ENCODE measurements at places on chromosomes 2 and 18.

GRCh38 chr2:235373171-235373570 is 120.7 kb upstream of the AGAP1 start:
- no peak for DNase-seq

DNA sequence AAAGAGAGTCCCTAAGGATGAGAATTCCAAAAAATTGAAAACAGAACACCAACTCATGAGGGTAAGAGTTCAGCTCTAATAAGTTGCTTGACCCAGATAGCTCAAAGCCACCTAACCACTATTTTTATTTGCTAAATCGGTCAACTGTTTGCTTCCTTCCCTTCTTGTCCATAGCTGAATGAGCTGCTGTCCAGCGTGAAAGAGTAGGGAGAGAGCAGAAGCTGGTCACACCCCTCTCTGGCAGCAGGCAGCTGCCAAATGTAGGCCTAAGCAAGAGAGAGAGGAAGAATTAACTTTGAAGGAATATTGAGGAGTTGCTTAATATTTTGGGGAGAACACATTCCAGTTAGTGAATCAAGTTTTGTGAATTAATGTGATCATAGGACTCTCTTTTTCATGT is 25.9 kb downstream of the AQP4 start:
- DNase-seq = no peak

DNA sequence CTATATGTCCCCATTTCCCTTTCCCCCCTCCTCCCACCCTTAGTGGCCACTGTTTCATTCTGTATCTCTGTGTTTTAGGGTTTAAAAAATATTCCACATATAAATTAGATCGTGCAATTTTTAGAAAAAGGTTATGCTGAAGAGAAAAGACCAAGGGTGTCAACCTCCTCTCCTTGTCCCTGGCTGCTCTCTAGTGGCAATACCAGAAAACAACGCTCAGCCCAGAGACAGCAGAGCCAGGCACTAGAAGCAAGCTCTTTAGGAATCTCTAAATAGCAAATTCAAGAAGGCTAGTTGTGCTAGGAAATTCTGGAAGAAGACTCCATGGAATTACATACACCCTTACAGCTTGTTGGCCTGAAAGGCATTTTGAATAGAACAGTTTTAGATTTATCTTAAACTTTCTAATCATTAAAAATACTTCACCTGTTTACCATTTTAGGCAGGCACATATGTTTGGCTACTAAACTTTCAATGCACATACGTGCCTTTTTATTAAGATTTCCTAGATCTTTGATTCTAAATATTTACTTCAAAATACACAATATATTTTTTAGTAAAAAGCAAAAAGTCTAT is 35.1 kb upstream of the RASGRP3 start:
- DNase-seq = peak; percentile 35

DNA sequence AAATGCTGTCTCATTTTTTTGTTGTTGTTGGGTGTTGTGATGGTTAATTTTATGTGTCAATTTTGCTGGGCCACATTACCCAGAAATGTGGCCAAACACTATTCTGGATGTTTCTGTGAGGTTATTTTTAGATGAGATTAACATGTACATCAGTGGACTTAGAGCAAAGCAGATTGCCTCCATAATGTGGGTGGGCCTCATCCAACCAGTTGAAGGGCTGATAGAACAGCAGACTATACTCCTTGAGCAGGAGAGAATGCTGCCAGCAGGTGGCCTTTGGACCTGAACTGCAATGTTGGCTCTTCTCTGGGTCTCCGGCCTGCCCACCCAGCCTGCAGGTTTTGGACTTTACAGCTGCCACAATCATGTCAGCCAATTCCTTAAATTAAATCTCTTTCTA is 169.0 kb downstream of the FTCDNL1 start:
- no peak for DNase-seq

GRCh38 chr2:2264416-2264815 is 66.7 kb downstream of the MYT1L start:
- DNase-seq = no peak

GRCh38 chr2:143968360-143968759 is 551.6 kb downstream of the ZEB2 start:
- no peak for DNase-seq

- DNase-seq = no peak
Measured at GRCh38 chr2:67374481-67374880, 22.7 kb upstream of the ETAA1 start.

- DNase-seq = no peak
Measured at GRCh38 chr2:229363185-229363814, 92.2 kb upstream of the PID1 start.

- DNase-seq = peak; percentile 40
Measured at GRCh38 chr2:159968279-159968900, 94.0 kb downstream of the PLA2R1 start.

GRCh38 chr2:150594299-150594698 is 106.8 kb upstream of the RND3 start:
- no peak for DNase-seq

- no peak for DNase-seq
Measured at GRCh38 chr18:32455361-32455760, 15.3 kb downstream of the GAREM1 start.

DNA sequence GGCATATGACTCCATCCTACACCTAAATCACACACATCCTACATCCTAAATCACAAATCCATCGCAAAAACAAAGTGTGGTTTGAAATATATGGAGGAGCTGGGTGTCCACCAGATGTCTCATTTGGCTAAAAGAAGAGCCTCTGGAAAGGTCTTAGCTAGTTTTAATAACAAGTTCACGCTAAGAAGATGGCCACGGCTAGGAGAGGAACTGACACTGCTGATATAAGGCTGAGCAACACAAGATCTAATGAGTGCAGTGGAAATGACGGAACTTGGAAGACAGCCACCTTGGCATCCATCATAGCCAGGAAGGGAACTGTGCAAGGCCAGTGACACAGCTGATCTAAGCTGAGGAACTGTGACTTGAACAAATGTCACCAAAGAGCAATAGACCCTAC is 60.0 kb upstream of the AGAP1 start:
- DNase-seq = no peak

Measured in NCI-H1930 (cell line).